ENCODE measurements at places on chromosomes 2 and 18.

GRCh38 chr2:198102856-198103255 is 298.5 kb downstream of the PLCL1 start:
- no peak for DNase-seq

GRCh38 chr2:109630441-109631430 is 16.6 kb downstream of the SOWAHC start:
- no peak for DNase-seq

DNA sequence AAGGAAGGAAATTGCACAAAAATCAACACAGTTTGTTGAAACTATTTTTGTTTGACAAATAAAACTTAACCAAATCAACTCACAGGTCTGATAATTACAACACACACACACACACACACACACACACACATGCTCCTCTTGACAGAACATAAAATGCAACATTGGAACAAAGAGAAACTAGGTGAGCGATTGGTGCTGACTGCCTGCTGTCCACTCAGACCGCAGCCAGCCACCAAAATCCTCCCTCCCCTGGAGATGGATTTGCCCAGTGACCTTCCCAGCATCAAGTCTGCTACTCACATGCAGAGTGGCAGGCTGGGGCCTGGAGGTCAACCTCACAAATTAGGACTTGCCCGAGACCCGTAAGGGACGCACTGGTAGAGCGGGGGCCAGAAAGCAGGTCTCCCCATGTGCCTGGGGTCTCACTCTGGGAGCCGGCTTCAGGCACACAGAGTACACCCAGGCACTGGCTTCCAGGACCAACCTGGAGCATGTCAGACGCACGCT is 61.4 kb downstream of the DIPK1C start:
- no peak for DNase-seq

- no peak for DNase-seq
These were observed 2.1 kb upstream of the TRABD2A start for GRCh38 chr2:84882775-84883550.

DNA sequence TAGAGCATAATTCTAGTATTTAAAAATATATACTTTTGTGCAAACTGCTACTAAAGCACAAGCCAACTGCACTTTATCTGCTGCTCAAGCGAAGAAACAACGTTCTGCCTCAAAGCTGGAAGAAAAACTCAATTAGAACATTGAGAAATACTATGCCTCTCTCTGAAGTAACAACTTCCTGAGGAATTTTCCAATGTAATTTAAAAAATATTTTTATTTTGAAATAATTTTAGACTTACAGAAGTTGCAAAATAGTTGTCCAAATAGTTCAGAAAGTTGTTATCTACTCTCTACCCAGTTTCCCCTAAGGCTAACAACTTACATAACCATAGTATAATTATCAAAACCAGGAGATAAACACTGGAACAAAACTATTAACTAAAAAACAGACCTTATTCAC is 12.3 kb upstream of the POLI start:
- DNase-seq: no peak

GRCh38 chr2:45448217-45448616 is 162.8 kb downstream of the SRBD1 start:
- no peak for DNase-seq

GRCh38 chr18:77060151-77060550 is 72.4 kb downstream of the MBP start:
- DNase-seq: no peak

Data from activated CD4-positive, alpha-beta T cell treated with anti-CD3 and anti-CD28 coated beads, Interleukin-2, amount 50 U/mL, for 16 hours (primary cell).